Stimulated activated CD8-positive, alpha-beta memory T cell treated with anti-CD3 and anti-CD28 coated beads, Interleukin-12 subunit alpha, Interleukin-12 subunit beta, amount 100 ng/mL, for 4 hours (primary cell): ENCODE measurements at places on chromosomes 5 and 9.

GRCh38 chr9:32339424-32339823, 45.0 kb upstream of the ACO1 start:
- no peak for DNase-seq

DNA sequence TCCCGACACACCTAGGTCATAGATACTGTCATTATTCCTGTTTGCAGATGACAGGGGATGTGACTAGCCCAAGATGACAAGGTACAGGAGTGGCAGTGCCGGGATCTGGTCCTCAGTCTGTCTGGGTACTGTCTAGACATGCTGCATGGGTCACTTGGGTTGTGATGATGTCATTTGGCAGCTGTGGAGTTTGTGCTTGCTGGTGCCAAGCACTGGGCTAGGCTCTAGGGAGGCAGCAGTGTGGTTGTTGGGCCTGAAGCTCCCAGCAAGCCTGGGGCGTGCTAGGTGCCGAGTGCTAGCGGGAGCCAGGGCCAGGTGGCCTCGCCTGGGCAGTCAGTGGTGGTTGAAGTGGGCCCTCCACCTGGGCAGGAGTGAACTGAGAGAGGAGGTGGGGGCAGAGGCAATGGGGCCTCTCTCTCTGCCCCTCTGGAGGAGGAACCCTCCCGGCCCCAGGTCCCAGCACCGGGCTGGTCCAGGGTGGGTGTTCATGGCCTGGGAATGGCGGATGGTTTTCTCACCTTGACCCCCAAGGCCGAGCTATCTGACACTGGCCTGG, 8.8 kb upstream of the ASB6 start:
- no peak for DNase-seq

- peak; percentile 39 for DNase-seq
Measured at GRCh38 chr5:177086654-177087397, at the start of gene FGFR4. FGFR4 (plus strand) TSS chr5:177086915; CDS start chr5:177089603, 2,688 bp downstream.

DNA sequence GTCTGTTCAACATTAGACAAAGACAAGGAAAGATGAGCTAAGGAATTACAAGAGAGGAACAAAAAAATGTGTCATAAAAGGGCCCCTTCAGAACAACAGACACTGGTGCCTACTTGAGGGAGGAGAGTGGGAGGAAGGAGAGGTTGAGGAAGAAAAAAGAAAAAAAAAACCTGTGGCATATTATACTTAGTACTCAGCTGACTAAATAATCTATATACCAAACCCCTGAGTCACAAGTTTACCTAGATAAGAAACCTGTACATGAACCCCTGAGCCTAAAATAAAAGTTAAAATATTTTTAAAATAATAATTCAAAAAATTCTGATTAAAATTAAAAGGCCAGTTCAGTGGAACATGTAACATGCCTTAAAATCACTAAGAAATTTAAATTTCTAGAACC, 107.3 kb downstream of the MTREX start:
- DNase-seq: no peak

- no peak for DNase-seq
Measured at GRCh38 chr5:175900157-175900556, 28.8 kb downstream of the CPLX2 start.

- no peak for DNase-seq
Measured at GRCh38 chr5:9540791-9541190, 5.1 kb downstream of the SEMA5A start.

GRCh38 chr5:1331861-1332405, 13.0 kb downstream of the CLPTM1L start:
- DNase-seq: no peak

GRCh38 chr9:79080536-79080935, 491.2 kb upstream of the TLE4 start:
- no peak for DNase-seq

- no peak for DNase-seq
Measured at GRCh38 chr9:107949061-107949460, 459.5 kb upstream of the KLF4 start.

DNA sequence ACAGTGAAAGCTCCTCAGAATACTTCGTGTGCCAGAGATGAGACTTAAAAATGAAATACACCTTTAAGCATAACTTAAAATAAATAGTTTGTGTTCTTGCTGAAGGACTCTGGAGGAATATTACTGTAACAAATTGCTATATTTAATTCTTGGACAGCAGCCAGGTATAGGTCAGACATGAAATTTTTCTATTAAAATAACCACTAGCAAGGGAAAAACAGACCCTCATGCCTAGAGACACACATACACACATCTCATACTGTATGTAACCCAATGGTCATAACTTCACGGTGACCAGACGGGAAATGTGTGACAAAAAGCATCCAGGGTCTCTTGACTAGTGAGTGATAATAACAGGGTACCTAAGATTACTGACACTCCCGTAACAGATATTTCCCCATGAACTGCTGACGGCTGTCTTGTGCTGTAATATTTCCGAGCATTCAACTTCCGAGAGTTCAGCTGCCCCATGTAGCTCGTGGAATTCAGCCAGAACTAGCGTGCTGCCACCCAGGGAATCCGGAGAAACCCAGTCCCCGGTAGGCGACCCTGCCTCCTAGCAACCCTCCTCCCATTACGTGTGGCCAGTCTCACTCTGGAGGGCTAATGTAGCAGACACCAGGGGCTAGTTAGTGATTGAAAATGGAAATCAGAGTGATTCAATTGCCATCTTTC, 2295.1 kb upstream of the WWC1 start:
- DNase-seq: no peak

GRCh38 chr5:146529984-146530383, 14.0 kb upstream of the GPR151 start:
- DNase-seq: no peak

DNA sequence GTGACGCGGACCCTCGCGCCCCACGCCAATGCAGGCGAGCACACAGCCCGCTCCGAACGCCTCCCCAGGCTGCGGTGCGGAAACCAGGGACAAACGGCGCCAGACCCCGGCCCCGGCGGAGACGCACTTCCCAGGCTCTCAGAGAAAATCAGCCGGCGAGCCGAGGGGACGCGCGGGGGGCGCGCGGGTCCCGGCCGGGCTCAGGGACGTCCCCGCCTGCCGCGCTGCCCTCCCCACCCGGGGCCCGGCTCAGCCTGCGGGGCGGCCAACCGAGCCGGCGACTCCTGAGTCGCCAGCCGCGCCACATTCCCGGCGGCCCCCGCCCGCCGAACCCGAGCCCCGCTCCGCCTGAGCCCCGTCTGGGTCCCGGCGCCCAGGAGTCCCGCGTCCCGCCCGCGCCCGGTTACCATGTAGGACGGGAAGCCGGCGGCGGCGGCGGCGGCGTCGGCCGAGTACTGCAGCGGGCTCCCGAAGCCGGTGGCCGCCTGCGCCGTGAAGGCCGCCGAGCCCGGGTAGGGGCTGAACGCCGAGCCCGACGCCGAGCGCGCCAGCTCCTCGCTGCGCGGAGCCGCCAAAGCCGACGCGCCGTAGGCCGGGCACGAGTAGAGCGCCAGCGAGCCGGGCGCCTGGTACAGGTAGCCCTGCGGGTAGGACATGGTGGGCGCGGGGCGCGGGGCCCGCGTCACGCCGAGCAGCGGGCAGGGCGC, 566 bp downstream of the IRX2 start:
- no peak for DNase-seq

GRCh38 chr9:115986508-115986907, 167.1 kb upstream of the PAPPA start:
- DNase-seq: no peak

DNA sequence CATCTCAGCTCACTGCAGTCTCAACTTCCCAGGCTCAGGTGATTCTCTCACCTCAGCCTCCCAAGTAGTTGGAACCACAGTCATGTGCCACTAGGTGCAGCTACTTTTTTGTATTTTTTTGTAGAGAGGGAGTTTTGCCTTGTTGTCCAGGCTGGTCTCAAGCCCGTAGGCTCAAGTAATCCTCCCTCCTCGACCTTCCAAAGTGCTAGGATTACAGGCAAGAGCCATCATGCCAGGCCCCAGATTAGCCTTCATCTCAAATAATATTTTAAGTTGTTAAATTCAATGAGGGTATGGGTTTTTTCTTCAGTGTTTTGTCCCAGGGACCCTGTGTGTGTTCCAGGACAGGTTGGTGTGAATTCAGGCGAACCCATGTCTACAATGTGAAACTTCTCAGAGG, 12.5 kb upstream of the RFESD start:
- DNase-seq: no peak

DNA sequence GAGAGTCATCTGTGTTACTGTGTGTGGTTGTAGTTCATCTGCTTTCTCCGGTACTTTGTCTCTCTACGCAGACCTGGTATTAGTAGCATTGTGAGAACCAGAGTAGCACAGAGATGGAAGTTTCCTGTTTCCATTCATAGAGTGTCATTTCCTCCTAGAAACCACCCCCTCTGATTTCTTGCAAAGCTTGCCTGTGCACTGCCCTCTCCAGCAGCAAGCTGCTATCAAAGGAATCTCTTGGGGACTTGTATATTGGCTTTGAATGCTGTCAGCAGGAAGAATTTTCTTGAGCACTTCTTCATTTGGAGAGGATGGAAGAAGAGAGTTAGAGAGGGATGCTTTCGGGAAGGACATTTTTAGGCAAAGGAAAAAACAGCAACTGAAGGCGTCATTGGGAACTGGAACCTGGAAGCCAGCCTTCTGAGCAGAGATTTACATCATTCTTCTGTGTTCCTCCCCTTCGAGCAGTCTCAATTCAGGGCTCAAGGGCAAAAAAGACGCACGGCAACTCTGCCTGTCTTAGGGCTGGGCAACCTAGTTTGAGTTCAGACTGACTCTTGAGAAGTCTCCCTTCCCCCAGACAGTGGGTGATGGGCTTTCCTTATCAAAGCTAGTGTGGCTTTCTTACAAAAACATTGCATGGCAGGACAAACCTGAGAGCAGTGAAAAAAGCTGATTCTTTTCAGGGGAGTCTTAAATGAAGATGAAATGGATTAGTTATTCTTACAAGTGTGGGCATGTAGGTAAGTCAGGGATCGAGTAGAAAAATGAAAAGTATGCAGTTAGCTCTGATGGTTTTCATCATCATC, 226.3 kb downstream of the AOPEP start:
- no peak for DNase-seq

DNA sequence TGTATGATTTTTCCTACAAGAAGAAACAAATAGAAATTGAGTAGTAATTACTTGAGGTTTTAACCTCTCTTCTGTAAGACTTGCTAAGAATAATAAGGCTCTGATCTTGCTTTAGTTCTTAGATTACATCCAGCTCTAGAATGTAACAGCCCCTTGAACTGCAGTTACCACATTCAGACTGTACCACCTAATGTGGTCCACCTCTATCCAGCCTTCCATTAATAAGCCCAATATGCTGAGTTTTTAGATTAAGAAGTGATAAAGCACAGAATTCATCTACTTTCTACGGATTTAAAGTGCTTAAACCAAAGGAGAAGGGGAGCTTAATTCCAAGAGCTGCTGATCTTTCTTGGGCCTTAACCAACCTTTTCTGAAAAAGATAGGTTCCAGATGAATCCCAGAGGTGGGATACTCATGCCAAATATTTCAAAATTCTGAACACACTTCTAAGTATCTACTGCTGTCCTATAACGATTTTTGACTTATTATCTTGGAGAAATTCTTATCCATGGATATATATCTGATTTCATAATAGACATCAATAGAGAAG, 131.5 kb downstream of the ZNF608 start:
- no peak for DNase-seq

- no peak for DNase-seq
Measured at GRCh38 chr5:180810959-180811622, 8.5 kb upstream of the MGAT1 start.

GRCh38 chr5:151063142-151063989, 17.5 kb downstream of the TNIP1 start:
- no peak for DNase-seq

- no peak for DNase-seq
Measured at GRCh38 chr5:153885141-153885540, 153.6 kb downstream of the FAM114A2 start.

DNA sequence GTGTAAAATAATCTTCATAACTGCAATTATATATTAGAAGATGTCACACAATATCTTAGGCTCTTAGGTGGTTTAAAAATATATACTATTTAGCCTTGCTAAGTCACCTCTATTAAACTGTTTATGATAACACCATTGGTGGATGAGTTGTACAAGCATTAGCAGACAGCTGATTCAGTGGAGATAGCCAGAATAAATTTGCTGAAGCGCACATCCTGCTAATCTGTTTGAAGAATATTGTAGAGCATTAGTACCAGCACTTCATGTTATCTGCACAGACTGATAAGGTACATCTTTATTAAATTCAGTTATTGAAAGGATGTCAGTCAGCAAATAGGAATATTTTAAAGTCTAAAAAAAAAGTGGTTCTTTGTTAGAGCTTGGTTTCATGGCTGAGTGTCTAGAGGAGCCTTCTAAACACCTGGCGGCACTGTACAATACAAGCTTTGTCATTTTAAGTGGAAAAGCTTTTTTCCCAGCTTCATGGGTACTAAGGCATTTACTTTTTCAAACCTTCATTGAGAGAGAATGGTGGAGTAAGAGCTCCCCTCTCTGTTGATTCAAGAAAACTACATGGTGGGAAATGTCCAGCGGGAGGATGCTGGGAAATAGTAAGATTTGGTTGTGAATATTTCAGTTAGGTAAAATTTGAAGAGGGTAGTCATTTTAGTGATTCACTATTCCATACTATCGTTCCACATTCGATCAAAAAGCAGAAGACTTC, 275.1 kb downstream of the SLF1 start:
- DNase-seq: no peak

GRCh38 chr5:57210633-57211032, 36.8 kb downstream of the GPBP1 start:
- DNase-seq: no peak

DNA sequence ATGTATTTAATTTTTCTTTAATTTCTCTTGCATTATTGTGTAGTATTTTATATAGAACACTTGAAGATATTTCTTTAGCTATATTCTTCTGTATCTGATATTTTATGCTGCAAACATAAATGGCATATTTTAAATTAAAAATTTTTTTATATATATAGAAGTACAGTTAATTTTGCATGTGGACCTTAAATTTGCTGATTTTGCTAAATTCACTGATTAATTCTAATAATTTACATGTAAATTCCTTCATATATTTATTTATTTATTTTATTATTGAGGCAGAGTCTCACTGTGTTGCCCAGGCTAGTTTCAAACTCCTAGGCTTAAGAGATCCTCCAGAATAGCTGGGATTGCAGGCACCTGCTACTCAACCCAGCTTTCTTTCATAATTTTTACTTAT, 276.9 kb downstream of the PRR16 start:
- no peak for DNase-seq

DNA sequence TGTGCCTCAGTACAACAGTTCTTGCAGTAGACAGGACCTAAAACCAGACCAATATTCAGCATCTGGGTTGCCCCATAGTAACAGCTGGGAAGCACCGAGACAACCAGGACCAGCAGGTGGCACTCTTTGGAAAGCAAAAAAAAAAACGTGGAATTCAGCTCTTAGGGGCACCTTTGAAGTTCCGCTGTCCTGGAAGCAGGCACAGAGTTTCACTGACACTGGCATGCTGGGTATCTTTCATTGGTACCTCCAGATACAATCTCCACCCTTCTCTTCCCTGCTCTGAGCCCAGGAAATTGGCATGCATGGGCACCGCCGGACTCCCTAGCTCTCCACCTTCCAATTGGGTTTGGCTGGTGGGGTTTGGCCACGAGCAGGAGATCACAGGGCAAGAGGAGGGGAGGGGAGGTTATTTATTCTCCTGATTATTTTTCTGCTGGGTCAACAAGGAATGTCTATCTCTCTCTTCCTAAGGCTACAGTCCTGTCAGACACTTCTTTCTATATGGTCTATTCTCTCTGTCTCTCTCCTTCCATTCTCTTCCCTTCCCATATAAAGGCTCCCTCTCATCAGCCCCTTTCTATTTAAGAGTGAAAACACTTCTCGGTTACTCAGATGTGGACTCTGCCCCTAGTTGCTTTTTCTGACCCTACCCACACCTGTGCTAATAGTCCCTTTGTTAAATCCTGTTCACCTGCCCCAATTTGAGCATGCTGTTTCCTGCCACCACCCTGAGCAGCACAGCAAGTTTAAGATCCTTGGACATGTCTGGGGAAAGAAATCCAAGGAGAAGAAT, 1.9 kb upstream of the IDNK start:
- no peak for DNase-seq
